ENCODE measurements at places on chromosomes 2 and 18.

DNA sequence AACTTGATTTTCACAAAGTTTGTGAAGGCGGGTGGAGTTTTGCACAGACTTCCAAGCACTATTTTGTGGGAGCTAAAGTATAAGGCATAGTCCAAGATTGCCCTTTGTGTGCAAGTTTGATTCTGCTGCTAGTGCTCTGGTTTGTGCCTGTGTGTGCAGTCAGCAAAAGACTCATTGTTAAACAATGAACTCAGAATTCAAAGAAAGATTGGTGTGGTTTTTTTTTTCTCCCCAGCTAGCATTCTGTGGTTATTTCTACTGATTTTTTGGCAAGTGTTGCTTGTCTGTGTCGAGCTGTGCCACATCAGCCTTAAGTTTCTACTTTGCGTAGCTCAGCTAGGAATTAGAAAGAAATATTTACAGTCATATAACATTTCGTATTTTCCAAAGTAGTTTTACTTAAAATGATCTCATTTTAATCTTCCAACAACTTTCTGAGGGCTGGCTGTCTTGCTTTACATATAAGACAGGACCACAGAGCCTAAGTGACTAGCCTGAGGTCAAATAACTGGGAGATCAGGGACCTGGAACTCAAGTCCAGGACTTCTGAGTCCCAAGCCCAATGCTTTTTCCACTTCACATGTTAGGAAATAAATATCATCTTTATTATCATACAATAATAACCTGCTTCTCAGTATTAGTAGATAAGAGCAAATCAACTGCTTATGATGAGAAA lies 69.8 kb downstream of the BABAM2 start:
- DNase-seq = no peak

DNA sequence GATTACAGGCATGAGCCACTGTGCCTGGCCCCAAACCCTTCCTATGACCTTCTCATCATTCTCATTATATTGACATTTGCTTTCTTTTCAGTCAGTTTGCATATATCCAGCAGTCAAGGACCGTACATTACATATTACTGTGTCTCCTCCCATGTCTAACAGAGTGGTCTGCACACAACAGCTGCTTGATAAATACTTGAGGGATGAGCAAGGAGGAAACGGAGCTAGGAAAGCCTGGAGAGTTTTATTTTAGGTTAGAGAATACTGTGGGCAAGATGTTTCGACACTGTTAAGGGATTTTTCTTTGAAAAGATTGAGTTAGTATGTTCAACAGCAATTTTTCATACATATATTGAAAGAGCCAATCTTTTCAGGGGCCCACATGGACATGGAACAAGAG lies 76.2 kb upstream of the CHRNA1 start:
- no peak for DNase-seq

- no peak for DNase-seq
These were observed 25.4 kb upstream of the NRP2 start for GRCh38 chr2:205656941-205657340.

DNA sequence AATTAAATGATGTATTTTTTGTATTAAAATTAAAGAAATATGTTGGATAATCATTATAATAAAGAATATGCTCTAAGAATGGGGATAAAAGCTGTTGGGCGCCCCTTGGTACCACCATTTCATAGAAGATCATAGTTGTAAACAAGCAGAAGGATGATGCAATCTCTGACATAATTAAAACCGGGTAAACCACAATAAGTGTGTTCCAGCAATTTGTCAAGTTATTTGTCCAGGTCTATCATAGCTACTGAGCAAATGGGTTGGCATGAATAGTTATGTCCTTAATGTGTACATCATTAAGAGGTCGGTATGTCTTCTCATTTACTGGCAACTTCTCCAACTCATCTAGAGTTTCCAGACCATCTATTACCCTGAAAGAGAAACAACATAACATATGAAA lies 6.7 kb upstream of the CLK1 start:
- no peak for DNase-seq

DNA sequence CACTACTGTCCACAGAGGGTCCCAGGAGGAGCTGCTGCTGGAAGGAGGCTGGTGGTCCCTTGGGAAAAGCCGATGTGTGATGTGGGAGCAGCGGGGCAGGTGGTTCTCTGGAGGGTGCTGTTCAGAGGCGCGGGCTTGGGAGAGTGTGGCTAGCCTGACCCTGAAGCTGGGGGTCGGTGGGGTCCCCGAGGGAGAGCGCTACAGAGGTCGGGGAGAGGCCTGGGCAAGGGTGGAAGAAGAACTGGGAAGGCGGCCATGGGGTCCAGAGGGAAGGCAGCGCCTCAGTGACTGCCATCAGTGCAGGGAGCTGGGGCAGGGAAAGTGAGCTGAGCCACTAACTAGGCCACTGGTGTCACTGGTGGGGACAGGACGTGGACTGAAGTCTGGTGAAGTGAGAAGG lies 32.5 kb downstream of the FAM228A start:
- DNase-seq = no peak

DNA sequence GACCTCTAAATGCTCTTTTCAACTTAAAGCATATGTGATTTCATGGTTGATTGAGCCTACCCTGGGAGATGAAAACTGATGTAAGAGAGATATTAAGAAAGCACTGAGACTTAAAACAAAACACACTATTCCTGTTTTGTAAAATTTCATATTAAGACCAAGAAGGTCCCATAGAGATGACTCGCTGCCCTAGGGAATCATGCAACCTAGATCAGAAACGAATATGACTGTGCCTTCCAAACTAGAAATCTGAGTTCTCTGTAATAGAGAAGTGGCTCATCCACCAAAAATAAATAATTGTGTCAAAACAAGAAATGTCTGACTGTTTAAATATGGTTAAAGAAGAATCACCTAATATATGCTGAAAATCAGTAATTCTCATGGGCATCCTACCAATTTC lies 776.8 kb upstream of the SOX11 start:
- no peak for DNase-seq

DNA sequence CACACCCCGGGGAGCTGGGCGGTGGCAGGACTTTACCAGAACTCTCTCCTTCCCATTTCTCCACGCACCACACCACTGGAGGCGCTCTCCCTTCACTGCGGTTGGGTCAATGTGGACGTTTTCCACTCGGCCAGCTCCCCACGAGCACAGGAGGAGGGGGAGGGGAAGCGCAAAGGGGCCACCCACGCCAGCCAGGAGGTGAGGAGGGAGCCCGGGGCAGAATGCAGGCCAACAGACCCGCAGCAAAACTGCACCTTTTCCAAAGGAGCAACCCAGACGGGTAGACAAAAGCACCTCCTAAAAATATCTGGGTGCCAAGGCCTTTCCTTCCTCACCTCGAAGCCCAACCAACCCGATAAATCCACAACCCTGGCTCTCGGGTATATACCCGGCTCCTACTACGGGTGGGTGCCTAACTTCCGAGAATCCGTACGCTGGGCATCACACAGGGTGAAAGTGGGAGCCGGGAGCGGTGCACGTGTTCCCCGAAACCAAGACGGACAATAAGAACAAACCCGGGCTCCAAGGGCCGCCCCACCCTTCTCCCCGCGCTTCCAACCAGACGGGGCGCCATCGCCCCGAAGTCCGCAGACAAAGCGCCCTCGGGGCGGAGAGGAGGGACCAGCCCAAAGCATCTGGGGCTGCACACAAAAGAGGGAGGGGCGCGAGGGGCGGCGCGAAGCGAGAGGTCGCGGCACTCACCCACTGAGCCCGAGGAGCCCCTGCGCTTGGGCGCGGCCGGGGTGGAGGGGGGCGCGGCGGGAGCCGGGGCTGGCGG lies 1.0 kb downstream of the RTN4 start:
- peak; percentile 85 for DNase-seq

- no peak for DNase-seq
These were observed 96.9 kb downstream of the MYOM1 start for GRCh38 chr18:3122851-3123250.

GRCh38 chr18:48468151-48468550 lies 59.0 kb upstream of the ZBTB7C start:
- no peak for DNase-seq

GRCh38 chr18:53752781-53753367 lies 471.6 kb downstream of the MBD2 start:
- no peak for DNase-seq

DNA sequence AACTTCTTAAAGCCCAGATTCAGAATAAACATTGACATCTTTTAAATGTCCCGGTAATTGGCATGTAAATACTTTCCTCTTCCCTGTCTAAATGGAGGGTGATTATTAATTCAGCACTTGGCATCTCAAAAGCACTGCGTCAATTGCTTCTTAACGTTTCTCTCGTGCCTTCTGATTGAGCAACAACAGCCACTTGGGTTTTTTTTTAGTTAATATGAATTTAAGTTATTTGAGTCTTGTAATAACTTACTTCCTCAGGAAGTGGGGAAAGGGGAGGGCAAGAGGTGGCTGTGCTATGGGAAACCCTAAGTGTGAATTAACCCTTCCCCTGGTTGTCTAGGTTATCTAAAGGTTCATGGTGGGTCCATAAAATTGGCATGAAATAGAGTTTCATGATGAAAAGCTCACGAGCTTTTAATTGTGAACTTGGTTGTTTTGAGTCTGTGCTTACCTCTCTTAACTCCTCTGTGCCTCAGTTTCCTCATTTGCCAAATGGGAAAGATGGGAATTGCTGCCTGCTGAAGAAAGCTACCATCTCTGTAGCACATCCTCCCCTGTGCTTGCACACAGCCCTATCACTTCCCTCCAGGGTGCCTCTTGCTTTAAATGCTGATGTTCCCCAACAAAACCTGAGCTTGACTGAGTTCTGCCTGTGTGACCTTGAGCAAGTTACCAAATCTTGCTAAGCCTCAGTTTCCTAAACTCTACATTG lies 126.3 kb upstream of the BCL2L11 start:
- DNase-seq = no peak

GRCh38 chr2:99936065-99936464 lies 206.3 kb downstream of the AFF3 start:
- peak; percentile 62 for DNase-seq

GRCh38 chr2:187263675-187264560 lies 184.1 kb downstream of the CALCRL start:
- DNase-seq = no peak

All from islet precursor cell (in vitro differentiated cells).